ENCODE measurements at places on chromosomes 7 and 10. TPM values are rescaled to one million over a fixed set of nuclear protein-coding genes. Genes with fewer than 3 reads are reported as not detected.

Gene TRIM56
- 2.3 TPM for total RNA-seq

Gene AEBP1
- total RNA-seq = 16.7 TPM

Gene MEOX2
- not detected for total RNA-seq

DNA sequence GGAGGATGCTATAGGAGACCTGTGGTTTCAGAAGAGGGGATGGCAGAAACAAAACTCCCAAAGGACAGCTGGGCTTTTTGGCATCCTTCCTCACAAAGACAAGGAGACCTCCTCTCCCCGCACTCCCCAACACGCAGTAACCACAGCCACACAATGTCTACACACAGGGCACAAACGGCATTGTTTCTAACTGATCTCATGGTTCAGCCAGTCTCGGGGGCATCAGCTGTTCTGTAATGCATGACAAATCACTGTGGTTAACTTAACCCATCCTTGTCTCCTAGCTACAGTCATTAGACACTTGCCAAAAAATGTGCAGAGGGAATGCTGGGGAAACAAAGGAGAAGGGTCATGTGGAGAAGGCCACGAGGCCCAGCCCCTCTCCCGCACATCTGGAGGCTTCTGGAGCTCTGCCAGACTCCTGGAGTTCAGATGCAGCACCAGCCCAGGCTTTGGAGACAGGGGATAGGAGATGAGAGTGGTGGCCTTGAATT, 7.6 kb upstream of the ADAMTS14 start:
- peaks cover 5% of the 10 kb centered on the region for H3K4me1 ChIP-seq
- DNase-seq = peak; percentile 28
- no peaks in the 10 kb centered on the region for H3K36me3 ChIP-seq
- no peak overlapping the region for H3K4me3 ChIP-seq

DNA sequence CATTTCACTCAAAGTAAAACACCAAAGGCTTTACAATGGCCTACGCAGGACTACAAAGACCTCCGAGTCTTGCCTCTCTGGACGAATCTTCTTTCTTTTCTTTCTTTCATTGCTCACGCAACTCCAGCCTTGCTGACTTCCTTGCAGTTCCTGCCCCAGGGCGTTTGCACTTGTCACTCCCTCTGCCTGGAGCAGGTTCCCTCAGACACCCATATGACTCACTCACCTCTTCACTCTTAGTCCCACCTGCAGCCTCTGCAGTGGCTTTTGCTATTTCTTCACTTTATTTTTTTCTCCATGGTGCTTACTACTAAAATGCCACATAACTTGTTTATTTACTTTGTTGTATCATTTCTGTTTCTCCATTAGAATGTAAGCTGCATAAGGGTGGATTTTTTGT, 33.1 kb downstream of the GHRHR start:
- H3K36me3 ChIP-seq = no peaks in the 10 kb centered on the region
- no peak overlapping the region for H3K27ac ChIP-seq
- no peaks in the 10 kb centered on the region for H3K27me3 ChIP-seq
- H3K4me3 ChIP-seq = no peak overlapping the region
- DNase-seq = no peak

GRCh38 chr7:42400961-42401360, 164.0 kb upstream of the GLI3 start:
- H3K4me3 ChIP-seq = no peak overlapping the region
- no peak for DNase-seq
- H3K36me3 ChIP-seq = no peaks in the 10 kb centered on the region
- H3K4me1 ChIP-seq = peaks cover 25% of the 10 kb centered on the region

Measured in neural progenitor cell (in vitro differentiated cells).